ENCODE measurements at places on chromosomes 2 and 18.

DNA sequence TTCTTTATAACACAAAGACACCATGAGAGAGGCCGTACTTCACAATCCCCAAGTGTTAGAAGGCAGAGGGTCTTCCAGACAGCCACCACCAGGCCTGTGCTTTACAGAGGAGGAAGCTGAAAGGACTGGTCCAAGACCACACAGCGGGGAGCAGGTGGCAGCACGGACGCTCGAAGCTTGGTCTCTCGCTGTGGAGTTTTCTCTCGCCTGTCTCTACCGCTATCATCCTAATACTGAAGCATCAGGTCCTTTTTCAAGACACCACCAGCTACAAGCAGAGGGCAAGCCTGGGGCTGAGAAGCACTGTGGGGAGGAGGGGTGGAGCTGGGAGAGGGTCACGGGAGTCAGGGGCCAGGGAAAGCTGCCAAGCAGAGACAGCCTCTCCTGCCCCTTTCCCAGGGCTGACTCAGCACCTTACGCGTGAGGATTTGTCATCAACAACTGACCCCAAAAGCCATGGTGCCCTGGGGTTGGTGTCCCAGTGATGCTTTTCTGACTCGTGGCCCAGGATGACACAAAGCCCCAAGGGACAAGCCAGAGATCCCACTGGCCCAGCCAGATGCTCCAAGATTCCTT lies 31.9 kb upstream of the FOSL2 start:
- DNase-seq, result no peak

- DNase-seq, result no peak
Measured at GRCh38 chr2:33219850-33220275, 256.6 kb upstream of the RASGRP3 start.

DNA sequence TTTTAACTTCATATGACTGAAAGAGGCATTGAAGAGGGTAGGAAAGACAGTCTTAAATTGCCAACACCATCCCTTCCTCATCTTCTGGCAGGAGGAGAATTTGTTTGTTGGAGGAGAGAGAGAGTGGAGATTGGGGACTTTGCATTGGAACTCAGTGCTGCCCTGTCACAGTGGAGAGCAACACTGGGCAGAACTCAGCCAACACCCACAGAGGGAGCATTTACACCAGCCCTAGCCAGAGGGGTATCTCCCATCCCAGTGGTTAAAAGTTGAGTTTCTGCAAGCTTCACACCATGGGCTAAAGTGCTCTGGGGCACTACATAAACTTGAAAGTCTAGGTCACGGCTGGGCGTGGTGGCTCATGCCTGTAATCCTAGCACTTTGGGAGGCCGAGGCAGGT lies 174.1 kb downstream of the ANKRD30B start:
- no peak for DNase-seq

GRCh38 chr18:2967357-2967756 lies 45.6 kb downstream of the LPIN2 start:
- no peak for DNase-seq

DNA sequence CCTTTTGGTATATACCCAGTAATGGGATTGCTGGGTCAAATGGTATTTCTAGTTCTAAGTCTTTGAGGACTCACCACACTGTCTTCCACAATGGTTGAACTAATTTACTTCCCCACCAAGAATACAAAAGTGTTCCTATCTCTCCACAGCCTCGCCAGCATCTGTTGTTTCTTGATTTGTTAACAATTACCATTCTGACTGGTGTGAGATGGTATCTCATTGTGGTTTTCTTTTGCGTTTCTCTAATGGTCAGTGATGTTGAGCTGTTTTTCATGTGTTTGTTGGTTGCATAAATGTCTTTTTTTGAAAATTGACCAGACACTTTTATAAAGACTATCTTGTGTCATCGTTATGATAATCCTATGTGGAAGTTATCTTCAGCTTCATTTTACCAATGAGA lies 16.0 kb upstream of the ATP8B1 start:
- DNase-seq, result no peak

GRCh38 chr2:40168546-40168945 lies 283.3 kb downstream of the SLC8A1 start:
- no peak for DNase-seq

- DNase-seq, result no peak
Measured at GRCh38 chr2:52342458-52342857, 1310.5 kb upstream of the NRXN1 start.

DNA sequence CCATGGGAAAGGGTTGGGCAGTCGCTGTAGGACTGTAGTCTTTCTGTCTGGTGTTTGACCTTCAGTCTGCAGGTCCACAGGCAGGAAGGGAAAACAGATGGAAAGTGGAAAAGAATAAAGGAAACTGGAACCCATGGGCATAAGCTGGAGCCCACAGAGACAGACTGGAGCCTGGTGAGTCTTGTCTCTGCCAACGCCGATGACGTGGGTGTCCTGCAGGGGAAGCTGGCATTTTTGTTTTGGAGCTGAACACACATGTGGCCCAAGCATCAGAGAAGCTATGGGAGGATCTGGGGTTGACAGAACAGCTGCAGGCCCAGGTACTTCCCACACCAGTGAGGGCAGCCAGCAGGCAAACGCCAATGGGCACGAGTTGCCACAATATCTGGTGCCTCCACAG lies 28.2 kb upstream of the SOCS6 start:
- no peak for DNase-seq

- no peak for DNase-seq
Measured at GRCh38 chr2:63796366-63796765, 45.3 kb upstream of the UGP2 start.

DNA sequence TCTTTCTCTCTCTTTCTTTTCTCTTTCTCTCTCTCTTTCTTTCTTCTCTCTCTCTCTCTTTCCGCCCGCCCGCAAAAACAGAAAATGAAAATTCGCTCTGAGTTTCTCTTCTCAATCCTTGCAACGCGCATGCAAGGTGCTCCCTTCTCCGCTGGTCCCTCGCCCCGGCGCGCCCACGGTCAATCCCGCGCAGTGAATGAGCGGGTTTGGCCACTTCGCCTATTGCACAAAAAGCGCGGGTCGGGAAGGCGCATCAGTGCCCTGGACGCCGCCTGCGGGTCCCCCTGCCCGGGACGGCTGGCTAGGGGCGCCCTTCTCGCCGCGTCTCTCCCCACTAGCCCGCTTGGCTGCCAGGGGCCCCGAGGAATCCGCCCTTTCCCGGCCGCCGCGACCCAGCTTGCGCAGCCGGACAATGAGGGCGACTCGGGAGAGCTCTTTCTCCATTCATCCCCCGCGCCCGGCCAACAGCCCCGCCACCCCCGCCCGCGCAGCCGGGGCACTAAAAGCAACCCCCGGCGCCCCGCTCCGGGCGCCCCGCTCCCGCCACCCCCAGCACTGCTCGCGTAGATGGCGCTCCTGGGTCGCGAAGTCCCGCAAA lies 706 bp downstream of the LAMA1 start:
- DNase-seq, result no peak

DNA sequence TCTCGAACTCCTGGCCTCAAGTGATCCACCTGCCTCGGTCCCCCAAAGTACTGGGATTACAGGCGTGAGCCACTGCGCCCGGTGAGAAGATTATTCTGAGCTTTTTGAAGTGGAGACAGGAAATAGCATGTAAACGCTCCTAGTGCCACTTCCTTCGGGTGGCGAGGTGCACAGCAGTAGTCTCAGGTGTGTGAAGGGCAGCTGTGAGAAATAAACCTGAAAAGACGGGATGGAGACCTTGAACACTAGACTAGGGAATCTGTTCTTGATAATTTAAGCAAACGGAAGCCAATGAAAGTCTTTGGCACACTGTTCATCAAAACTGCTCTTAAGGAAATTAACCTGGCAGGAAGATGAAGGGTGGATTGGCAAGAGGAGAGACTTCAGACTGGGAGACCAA lies 439 bp upstream of the PLEKHH2 start:
- DNase-seq, result no peak

DNA sequence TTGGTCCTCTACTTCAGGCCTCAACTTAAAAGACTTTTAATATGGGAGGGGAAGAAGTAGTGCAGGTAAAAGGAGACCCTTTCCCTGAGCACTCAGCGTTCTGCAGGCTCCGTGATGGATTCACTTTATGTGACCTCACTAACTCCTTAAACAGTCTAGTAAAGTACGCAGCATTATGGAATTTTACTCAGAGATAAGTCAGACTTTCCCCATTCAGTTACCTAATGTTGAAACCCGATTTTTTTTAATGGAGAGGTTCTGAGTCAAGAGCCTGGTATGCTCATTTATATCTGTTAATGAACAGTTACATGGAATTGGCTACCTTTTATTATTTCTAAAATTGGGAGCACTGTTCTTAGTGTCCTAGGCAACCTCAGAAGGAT lies 34.1 kb downstream of the RASGRP3 start:
- DNase-seq, result no peak

GRCh38 chr2:127508631-127509034 lies 17.7 kb downstream of the IWS1 start:
- DNase-seq, result no peak

DNA sequence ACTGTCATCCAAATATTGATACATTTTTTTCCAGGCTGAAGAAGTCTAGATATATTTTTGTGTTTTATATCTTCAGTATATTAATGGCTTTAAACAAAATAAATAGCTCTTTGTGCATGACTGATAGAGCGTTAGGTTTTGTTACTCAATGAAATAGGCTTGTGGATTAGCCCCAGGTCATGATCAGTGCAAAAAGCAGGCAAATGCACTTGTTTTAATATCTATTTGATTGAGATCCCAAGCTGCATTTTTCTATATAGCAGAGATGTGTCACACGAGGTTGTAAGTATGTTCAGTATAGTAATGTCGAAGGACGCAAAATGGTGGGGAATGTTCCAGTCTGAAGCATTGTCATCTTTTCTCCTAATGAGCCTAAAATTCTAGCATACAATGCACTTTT lies 198.5 kb downstream of the ZNF407 start:
- DNase-seq, result no peak

DNA sequence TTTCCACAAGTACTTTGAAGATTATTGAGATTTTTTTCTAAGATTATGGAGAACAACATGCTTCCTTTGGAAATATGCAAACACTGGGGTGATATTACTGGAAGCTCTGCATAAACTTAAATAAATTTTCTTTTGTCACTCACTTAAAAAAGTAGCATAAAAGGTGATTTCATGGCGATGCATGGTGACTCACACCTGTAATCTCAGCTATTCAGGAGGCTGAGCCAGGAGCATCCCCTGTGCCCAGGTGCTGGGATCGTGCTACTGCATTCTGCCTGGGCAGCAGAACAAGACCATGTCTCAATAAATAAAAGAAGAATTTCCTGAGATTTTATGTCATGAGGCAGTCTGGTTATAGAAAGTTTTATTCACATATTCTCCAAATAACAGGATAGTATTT lies 679.1 kb upstream of the CDH2 start:
- no peak for DNase-seq

- DNase-seq, result no peak
Measured at GRCh38 chr2:224086226-224086914, 47.3 kb upstream of the SERPINE2 start.

GRCh38 chr2:237927135-237927534 lies 39.7 kb upstream of the UBE2F start:
- no peak for DNase-seq

DNA sequence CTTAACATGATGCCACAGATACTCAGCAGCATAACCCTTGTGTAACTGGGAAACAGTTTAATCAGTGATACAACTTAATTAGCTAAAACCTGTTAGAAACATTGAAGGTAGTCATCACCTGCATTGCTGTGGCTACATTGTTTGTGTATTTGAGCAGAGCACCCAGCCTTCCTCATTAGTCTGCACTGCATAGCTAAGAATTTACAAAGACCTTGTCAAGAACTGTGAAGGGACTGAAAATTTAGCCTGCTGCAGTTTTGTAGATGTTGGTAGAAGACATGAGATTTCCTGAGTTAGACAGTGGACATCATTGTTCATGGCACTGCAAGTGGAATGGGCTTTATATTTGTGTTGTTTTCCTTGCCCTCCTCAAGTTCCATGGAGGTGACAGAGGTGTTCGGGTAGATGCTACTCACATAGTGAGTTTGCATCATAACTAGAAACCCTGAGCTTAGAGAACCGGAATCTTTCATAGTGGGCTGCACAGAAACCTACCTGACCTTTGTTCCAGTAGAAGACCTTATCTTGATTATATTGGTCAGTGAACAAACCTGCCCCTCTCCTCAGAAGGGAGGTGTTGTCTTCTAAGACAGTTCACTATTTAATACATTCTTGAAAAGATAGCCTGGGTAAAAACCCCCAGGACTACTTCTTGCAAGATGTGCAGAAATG lies 12.5 kb downstream of the VAPA start:
- no peak for DNase-seq

- DNase-seq, result no peak
Measured at GRCh38 chr2:205212357-205212756, 469.9 kb upstream of the NRP2 start.

DNA sequence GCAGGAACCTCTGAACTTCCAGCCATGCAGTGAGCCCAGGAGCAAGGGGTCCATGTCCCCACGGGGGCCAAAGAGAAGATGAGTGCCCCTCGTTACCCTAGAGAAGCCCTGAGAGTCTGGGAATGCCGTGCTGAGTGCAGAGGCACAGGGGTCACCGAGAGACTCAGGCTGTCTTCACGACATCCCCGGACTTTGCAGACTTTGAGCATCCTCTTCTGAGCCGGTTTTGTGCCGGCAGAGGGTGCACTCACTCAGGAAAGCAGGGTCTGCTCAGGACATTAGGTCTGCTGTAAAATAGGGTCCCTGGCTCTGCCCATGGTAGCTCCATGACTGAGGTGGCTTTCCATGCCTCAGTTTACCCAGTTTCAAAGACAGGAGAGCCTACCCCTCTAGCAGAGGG lies 71.0 kb downstream of the GALNT14 start:
- DNase-seq, result no peak

DNA sequence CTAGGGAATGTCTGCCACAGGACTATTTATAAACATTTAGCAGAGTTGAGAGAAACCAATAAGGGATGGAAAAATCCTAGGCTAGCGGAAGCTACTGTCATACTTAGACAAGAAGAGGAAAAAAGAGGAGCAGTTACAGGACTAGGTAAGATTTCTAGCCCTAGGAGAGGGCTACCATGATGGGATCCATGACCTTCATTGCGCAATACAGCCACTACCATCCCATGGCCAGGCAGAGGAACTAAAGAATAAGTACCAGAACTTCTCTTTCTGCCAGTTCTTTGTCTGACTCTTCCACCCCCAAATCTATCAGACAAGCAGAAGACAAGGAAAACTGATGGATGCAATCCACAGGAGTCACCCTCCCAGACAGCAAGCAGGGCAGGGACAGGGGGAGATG lies 417.0 kb upstream of the CHST9 start:
- DNase-seq, result no peak

GRCh38 chr2:170509452-170510193 lies 205.5 kb upstream of the SP5 start:
- no peak for DNase-seq

- DNase-seq, result peak; percentile 13
Measured at GRCh38 chr2:60710707-60711106, 45.4 kb upstream of the PAPOLG start.
